ENCODE measurements at places on chromosomes 2 and 18.

GRCh38 chr2:26982102-26982742 lies 11.8 kb downstream of the MAPRE3 start:
- no peak for DNase-seq

DNA sequence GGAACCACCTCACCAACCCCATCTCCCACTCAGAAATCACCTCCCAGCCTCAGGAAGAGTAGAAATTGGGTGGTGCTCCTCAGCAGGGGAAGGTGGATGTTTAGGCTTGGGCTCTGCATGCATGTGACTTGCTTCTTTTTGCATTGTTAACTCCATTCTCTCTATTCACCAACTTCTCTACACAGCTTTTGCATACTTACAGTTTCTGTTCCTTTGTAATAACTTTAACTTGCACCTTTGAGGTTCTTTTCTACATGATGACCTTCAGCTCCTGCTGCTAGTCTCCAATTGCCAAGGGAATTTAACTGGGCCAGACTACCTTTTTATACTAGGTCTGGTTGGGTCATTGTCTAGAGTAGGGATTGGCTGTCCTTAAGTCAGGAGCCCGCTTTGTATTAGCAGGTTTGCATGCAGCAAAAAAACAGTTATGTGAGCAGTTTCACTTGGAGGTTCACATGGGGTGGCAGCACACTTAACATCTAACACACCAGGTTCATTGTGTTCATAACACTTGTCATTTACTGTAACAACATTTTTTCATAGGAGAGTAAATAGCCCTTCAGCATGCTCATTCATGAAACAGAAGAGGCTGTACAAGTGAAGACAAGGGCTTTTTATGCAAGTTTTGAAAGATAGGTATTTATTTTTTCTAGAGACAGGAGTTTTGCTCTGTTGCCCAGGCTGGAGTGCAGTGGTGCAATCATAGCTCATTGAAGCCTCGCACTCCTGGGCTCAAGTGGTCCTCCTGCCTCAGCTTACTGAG lies 12.0 kb downstream of the MRPL35 start:
- DNase-seq: no peak

DNA sequence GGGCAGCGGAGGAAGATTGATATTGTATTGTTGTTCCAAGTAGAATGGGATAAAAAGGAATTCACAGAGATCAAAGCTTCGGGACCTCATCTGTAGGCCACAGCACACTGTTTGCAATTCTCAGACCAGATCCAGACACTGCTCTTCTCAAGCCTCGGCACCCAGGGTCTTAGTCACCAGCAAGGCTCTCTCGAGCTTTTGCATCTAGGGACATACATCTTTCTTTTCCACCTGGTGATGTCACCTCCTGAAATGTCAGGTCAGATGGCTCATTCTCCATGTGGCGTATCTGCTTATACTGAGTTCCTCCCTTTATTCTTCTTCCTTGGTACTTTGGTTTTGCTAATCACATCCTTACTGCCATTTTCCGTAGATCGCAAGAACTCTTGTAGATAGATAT lies 42.9 kb upstream of the SNTG2 start:
- DNase-seq: no peak

DNA sequence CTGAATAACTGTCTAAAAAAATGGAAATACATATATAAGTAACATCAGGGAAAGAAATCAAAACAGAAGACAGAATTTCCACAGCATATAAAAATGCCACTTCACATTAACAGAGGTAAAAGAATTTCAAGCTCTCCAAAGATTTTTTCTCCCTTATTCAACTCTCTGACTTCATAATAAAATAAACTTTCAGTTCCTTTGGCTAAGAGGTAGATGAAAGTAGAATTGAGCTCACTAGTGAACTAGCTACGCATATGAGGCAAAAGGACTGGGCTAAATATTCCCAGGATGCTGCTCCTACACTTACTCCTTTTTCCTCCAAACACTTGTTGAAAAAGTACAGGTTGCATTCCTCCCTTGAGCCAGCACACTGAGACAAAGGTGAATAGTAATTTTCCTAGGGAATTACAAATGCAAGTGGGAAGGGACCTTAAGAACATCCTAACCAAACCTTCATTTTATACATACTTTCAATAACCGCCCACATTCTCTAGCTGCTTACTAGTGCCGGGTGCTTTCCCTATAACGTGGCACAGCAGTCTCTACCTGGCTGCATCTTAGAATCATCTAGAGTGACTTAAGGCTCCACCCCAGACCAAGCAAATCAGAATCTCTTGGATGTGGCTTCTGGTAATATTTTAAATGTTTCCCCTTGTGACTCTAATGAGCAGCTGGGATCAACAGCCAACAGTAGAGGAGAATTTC lies 136.6 kb downstream of the MTCL1 start:
- DNase-seq: no peak

DNA sequence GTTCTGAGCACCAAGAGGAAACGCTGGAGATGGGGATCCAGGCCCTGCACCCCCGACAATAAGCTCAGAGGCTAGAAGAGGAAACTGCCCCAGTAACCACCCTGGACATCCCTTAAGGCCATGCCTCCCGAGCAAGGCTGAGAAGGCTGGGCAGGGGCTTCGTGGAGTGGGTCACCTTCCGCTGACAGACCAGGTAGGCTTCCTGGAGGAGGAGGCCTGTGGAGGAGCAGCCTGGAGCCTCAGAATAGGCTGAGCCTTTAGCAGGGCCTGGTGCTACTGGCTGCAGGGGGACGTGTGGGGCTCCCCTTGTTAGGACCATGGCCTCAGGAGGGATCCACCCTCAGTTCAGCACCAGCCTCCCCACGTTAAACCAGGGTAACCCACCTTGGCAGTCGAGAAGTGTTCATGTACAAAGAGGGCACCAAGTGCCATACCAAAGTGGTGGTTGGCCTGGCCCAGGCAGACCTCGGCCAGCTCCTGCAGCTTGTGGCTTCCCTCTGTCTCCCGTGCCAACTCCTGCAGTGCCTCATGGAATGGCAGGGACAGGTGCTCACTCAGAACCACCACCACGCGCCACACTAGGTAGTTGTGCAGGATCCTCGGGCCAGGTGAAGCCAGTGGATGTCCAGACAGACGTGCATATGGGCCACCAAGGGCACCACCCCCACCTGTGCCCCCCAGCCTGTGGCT lies 28.5 kb upstream of the ALPP start:
- DNase-seq: no peak

- no peak for DNase-seq
Observed at GRCh38 chr2:176135035-176135440, 5.5 kb downstream of the HOXD8 start.

DNA sequence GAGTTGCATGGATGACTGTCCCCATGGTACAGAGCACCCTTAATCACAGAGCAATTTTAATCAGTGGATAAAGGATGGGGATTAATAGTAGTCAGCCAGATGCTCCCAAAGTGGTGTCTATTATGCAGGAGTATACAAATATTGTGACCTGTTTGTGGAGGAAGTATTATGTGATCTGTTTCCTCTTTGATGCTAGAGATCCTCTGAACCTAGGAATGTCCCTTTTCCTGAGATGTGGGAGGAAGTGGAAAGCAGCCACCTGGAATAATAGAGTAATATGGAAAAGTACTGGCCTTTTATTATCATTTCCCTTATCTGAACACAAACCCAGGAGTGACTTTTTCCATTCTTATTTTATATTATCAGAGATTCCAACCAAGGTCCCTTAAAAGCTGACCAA lies 94.2 kb upstream of the EFEMP1 start:
- no peak for DNase-seq

DNA sequence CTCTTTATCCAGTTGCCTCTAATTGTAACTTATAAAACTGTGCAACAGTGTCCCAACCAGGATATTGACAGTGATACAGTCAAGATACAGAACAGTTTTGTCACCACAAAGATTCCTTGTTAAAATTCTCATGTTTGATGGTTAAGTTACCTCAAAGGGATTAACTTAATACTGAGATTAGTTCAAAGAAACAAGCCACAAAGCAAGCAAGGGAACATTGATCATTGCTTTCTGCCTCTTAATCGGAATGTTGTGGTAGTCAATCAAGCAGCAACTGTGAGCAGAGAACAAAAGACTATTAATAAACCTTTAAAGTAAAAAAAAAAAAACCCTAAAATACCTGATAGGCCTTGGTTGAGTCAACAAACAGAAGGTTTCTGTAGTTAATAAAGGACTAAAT lies 352.3 kb downstream of the PARD3B start:
- no peak for DNase-seq

All from activated B cell treated with CpG ODN at 0.5 μM for 24 hours (primary cell).